ENCODE measurements at places on chromosomes 4 and X.
A peak's percentile ranks its signal among the peaks of the same experiment; 100 is the strongest.

DNA sequence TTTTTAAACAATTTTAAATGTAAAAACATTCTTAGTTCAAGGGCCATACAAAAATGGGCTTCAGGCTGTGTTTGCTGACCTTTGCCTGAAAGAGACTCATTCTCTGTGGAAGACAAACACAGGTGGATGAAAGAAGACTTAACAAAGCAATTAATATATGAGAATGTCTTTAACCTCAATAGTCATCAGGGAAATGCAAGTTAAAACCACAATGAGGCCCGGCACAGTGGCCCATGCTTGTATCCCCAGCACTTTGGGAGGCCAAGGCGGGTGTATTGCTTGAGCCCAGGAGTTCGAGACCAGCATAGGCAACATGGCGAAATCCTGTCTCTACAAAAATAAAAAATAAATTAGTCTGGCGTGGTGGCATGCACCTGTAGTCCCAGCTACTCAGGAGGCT lies 7.1 kb upstream of the SMARCA1 start:
- DNase-seq: no peak

DNA sequence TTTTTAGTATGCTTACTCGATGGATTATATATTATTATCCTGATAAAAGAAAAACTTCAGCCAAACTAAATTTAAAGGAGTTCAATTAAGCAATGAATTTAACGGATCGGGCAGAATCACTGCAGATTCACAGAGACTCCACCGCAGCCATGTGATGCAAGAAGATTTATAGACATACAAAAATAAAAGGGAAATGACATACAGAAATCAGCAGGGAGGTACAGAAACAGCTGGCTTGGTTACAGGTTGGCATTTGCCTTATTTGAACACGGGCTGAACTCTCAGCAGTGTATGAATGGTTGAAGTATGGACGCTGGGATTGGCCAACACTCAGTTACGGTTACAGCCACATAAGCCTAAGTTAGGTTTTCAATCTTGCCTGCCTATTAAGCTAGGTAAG lies 35.4 kb upstream of the DHRSX start:
- DNase-seq: no peak

DNA sequence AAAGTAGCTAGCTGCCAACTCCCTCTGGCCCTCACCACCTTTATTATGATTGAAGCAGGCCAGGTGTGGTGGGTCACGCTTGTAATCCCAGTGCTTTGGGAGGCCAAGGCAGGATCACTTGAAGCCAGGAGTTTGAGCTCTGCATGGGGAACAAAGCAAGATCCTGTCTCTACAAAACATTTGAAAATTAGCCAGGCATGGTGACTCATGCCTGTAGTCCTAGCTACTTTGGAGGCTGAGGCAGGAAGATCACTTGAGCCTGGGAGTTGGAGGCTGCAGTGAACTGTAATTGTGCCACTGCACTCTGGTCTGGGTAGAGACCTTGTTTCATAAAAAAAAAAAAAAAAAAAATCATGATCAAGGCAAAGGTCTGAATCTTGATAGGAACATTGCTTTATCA lies 467.0 kb upstream of the DIPK2B start:
- DNase-seq: no peak

- no peak for DNase-seq
These were observed 17.8 kb downstream of the ANOS1 start for GRCh38 chrX:8714164-8714563.

DNA sequence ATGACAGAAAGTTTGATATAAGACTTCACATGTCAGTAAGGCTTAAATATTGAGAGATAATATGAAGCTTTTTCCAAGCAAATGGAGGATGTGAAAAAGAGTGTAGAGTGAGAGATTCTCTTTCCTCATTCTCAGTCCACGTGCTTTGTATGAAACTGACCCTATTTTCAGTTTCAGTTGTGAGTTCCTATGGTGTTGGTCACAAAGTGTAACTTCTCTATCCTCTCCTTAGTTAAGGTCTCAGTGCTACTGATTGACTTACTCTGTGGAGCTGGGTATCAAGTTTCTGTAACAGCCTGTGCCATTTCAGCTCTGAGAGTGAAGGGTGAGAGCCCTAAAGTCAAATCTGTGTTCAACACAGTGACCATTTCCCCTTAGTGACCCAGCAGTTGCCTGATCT lies 277.2 kb downstream of the EPHA5 start:
- DNase-seq: no peak

DNA sequence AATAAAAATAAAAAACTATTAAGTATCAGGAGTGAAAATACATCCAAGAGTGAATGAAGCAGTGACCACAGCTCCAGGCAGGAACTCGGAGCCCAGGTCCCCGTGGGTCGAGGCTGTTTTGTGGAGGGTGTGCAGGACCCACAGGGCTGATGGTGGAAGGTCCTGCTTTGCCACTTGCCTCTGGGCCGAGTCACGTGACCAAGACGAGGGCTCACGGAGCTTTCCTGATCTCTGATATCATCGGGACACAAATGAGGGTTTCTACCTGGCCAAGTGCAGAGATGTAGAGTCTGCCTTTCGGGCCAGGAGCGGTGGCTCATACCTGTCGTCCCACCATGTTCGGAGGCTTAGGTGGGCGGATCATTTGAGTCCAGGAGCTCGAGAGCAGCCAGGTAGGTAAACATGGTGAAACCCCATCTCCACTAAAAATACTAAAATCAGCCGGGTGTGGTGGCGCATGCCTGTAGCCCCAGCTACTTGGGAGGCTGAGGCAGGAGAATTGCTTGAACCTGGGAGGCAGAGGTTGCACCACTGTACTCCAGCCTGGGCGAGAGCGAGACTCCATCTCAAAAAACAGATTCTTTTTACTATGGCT lies 7.2 kb downstream of the SLC25A6 start:
- no peak for DNase-seq

- DNase-seq: no peak
These were observed 61.1 kb downstream of the CPEB2 start for GRCh38 chr4:15063341-15063740.

DNA sequence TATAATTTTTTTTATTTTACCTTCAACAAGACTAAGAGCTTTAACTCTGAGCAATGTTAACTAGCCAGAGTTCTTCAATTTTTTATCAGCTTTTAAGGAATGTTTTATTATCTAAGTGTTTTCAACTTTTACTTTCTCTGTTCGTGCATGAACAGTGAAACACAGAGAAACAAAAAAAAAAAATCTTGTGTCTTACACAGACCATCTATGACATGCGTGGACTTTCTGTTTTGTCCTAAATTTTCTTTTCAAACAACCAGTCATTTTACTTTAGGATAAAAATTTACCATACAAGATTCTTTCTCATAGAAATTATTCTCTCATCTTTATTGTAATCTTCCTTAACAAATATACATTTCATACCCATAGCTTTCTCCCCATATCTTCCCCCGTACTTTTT lies 731.9 kb upstream of the PCDH10 start:
- no peak for DNase-seq

DNA sequence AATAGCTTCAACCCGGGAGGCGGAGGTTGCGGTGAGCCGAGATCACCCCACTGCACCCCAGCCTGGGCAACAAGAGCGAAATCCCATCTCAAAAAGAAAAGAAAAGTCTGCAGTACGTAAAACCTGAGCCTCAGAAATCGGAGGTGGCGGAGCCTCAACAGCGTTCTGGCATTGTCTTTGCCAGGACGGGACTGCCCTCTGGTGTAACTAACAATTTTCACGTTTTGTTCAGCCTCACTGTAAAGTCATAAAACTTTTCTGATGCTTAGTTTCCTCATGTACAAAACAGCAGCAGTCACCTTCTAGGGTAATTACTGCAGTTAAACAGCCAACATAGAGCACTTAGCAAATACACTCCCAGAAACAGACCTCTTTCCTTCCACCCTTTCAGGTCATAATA lies 121.7 kb downstream of the RBM47 start:
- DNase-seq: no peak

- no peak for DNase-seq
These were observed 134.0 kb upstream of the PJA1 start for GRCh38 chrX:69299285-69299684.

DNA sequence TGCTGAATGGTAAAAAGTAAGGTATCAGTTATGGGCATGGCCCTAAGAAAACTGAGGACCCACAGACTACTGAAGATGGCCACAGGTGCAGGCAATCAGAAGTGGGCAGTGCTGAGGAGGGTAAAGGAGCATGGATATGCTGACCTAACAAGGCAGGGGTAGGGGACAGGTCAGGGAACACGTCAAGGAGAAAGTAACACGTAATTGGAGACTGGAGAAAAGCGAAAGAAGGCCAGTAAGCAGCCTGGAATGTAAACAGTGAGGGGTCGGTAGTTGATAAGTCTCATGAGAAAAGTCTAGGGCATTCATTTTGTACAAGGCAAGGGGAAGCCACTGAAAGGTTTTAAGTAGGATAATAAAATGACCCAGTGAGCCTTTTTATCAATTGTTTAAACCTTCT lies 153.3 kb downstream of the PRDM5 start:
- DNase-seq: no peak

DNA sequence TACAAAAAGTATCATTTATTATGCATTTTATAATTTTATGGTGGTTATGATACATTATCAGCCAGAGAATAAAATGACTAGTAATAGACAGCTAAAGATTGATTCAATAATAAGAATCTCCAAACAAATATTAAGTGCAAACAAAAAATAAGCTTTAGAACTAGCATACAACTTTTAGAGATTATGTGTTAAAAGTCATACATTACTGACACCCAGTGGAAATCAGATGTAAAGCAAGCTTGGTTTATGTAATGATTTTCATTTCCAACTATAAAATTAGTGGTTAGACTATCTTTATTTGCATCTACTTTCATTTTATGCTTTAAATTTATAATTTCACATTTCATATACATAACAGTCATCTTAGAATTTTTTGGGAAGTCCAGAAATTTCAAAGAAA lies 57.7 kb downstream of the IL13RA2 start:
- DNase-seq: peak; percentile 57

- no peak for DNase-seq
These were observed 34.7 kb upstream of the TASL start for GRCh38 chrX:30612250-30612655.

- DNase-seq: no peak
These were observed 58.6 kb upstream of the PRSS48 start for GRCh38 chr4:151218343-151218742.

GRCh38 chrX:101656817-101657216 lies 2.8 kb downstream of the ARMCX2 start:
- DNase-seq: no peak

GRCh38 chrX:35617836-35618235 lies 180.3 kb upstream of the MAGEB16 start:
- DNase-seq: no peak

DNA sequence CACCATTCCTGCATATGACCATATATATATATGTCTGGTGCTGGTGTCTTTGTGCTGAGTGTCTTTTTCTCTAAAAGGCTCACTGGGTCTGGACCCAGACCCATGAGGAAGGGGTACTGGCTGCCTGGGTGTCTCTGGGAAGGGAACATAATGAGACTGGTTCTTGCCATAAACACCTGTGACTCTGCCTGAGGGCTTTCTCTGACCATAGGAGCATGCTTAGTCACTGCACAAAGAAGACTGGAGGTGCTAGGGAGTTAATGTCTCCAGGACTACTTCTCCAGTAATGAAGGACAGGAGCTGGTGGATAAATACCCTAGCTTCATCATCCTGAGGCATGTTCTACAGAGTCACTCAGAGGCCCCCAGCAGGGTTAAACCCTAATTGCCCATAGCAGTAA lies 47.1 kb upstream of the CASK start:
- no peak for DNase-seq

- no peak for DNase-seq
These were observed 190.5 kb upstream of the GALNTL6 start for GRCh38 chr4:171622729-171623128.

- DNase-seq: no peak
These were observed 35.8 kb downstream of the SLC10A7 start for GRCh38 chr4:146485968-146486367.

DNA sequence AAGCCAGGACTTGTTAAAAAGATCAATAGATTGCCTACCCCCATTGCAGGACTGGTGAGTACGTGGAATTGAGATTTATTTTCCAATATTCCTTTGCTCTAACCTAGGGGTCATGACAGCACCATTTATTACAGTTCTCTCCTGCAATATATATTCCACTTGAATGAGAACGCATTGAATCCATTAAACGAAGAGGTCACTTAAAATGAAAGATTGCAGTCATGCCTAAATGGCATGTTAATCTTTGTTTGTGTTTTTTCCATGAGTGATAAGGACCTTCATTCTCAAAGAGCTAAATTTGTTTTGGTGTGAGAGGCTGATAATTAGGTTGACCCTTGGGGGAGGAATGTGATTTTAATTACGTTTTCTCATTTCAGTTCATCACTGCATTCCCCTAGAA lies 13.5 kb upstream of the LIMCH1 start:
- DNase-seq: no peak

GRCh38 chr4:30924495-30924894 lies 204.3 kb downstream of the PCDH7 start:
- DNase-seq: no peak

DNA sequence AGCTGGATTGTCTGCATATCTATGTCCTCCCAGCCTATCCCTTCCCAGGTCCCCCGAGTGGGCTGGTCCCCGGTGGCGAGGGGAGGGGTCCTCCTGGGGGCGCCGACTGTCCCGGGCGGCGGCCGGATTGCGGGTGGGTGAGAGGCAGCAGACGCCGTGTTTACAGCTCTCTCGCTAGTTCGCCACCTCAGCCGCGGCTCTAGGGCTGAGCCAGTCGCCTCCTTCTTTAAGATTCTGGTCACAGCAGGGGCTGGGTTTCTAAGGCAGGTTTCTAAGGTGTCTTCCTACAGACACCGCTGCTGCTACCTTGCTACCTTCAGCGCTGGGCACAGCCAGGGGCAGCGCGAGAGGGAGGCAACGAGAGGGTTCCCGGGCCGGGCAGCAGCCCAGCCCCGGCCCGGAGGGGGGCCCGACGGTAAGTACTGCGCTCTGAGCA lies 57.2 kb downstream of the FRMPD3 start:
- DNase-seq: no peak

DNA sequence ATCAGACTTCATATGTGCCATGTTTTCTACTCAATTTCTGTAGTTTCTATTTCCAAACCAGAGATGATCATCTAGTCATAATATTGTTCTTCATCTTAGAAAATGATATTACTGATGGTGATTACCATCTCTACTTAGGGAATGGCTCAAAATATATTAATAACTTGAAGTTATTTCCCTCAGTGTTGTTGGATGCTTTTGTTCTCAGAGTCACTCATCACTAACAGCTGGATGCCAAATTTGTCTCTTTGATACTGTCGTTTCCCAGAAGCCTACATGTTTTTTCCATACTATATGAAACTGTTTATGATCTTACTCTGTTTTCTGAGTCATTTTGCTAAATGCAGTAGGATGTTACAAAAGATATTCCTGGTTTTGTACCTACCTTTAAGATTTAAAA lies 8.9 kb downstream of the PGAM4 start:
- no peak for DNase-seq
